ENCODE measurements at places on chromosomes 3 and 15.

DNA sequence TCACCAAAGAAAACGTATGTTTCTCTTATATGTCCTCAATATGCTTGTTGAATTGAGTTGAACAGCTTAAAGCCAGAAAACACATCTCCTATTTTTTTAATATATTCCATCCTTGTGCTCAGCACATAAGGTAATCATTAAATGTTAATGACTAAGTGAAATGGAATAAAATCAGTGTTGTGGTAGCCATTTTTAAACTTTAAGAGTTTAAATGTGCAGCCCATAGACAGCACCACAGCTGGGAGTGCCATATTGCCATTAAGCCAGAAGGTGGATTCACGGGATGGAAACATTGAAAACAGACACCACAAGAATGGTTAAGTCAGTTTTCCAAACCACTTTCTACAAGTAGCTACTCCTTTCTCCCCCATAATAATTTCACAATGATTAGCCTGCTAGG lies 76.8 kb upstream of the C15orf61 start:
- H3K4me1 ChIP-seq, result no peaks in the 10 kb centered on the region
- H3K27ac ChIP-seq, result no peak overlapping the region
- H3K4me3 ChIP-seq, result no peak overlapping the region
- no peak for ATAC-seq
- H3K36me3 ChIP-seq, result no peaks in the 10 kb centered on the region
- no peaks in the 10 kb centered on the region for H3K27me3 ChIP-seq

GRCh38 chr3:52827866-52828376 lies 2.6 kb downstream of the ITIH4 start:
- no peak overlapping the region for H3K4me3 ChIP-seq
- H3K4me1 ChIP-seq, result no peaks in the 10 kb centered on the region
- no peak for ATAC-seq
- no peaks in the 10 kb centered on the region for H3K36me3 ChIP-seq
- H3K27ac ChIP-seq, result no peak overlapping the region

DNA sequence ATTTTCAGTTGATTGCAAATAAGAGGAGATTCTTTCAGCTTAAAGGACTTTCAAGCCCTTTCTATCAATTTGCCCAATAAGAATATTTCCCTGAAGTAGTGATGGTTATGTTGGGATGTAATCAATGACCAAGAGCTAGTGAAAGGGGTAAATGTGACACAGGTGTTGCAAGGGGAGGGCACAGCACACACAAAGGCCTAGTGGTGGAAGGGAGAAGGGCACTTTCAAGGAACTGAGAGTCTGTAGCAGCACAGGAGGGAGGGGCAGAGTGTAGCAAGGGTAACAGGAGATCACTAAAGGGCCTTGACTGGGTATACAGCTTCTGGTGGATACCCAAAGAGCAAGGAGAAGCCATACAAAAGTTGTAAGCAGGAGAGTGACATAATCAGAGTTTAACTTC lies 217.8 kb upstream of the ARHGEF26 start:
- no peak overlapping the region for H3K4me3 ChIP-seq
- H3K4me1 ChIP-seq, result no peaks in the 10 kb centered on the region
- no peak for ATAC-seq
- H3K27ac ChIP-seq, result no peak overlapping the region

DNA sequence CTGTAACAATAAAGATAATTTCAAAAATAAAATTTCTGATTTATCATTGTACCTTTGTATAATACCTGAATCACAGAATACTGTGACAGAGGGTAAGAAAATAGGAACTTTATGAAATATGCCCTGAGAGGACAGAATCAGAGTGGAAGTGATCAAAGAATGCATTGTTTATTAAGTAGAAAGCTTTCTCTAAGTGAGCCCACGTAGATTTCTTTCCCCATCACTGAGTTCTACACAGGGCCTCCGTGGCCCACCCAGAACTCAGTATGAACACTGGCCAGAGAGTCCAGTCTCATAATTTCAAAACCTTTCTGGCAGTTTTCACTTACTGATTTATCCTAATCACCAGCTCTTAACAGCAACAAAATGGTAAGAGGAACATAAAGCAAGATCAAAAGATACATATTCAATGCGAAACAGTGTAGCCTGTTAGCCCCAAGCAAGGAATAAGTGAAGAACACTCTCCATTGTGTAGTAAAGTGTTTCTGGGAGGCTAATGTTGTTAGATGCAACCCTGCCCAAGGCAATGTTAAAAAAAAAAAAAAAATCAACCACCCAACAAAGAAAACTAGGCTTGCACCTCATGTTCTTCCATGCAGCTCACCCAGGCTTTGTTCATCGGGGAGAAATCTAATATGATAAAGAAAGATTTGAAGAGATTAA lies 341.3 kb downstream of the LSAMP start:
- no peaks in the 10 kb centered on the region for H3K27me3 ChIP-seq
- H3K4me1 ChIP-seq, result no peaks in the 10 kb centered on the region
- ATAC-seq, result no peak
- no peaks in the 10 kb centered on the region for H3K36me3 ChIP-seq
- no peak overlapping the region for H3K4me3 ChIP-seq

DNA sequence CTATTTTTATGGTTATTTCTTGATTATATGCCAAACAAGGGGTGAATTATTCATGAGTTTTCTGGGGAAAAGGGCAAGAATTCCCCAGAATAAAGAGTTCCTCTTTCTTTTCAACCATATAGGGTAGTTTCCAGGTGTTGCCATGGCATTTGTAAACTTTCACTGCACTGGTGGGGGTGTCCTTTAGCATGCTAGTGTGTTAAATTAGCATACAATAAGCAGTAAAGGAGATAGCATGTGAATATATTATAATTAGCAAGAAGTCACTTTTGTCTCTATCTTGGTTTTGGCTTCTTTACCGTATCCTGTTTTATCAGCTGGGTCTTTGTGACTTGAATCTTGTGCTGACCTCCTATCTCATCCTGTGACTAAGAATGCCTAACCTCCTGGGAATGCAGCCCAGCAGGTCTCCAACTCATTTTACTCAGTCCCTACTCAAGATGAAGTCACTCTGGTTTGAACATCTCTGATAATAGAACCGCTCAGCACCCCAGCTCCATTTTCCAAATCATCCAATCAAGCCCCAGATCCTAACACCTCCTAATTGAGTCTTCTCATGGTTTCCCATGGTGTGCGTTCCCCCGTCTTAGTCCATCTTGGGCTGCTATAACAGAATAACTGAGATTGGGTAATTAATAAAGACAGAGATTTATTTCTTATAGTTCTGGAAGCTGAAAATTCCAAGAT lies 3.4 kb upstream of the SELENOT start:
- peaks cover 25% of the 10 kb centered on the region for H3K36me3 ChIP-seq
- peaks cover 23% of the 10 kb centered on the region for H3K4me1 ChIP-seq
- H3K4me3 ChIP-seq, result peak overlapping the region; percentile 95
- H3K27me3 ChIP-seq, result no peaks in the 10 kb centered on the region
- no peak overlapping the region for H3K27ac ChIP-seq

DNA sequence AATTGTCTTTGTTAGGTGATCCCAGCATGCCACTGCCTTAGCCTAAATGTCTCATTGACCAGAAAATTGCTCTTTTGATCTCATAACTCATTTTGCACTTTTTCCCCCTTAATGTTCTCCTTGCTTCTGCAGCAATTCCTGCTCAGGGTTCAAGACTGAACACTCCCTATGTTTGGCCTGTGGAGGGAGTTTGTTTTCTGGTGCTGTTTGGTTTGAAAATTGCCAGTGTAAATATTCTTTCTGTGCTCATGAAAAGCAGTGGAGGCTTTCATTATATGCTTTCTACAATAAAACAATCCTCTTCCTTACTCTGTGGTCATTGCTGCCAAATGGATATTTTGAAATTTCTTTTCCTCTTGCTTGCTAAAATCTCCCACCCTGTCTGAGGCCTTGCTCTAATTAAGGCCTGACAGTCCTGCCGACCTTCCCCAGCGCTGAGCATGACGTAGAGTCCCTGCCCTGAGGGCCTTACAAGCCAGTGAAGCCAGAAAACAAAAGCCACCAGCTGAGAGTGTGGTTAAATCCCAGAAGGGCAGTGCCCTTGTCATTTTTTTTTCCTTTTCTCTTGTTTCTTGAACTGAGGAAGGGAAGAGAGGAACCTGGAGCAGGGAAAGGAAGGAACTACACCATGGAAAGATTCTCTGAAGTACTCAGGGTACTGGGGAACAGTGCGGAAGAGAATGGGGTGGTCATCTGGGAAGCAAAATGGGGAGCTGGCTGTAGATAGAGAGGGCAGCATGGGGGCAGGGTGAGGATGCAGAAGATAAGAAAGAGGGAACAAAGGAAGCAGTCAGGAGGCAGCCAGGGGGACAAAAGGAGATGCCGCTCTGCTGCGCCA lies 24.8 kb downstream of the ZBTB38 start:
- H3K36me3 ChIP-seq, result peaks cover 16% of the 10 kb centered on the region
- no peak overlapping the region for H3K27ac ChIP-seq
- peaks cover 16% of the 10 kb centered on the region for H3K4me1 ChIP-seq
- no peak for ATAC-seq
- H3K27me3 ChIP-seq, result no peaks in the 10 kb centered on the region
- no peak overlapping the region for H3K4me3 ChIP-seq

GRCh38 chr3:17927036-17927435 lies 184.6 kb upstream of the TBC1D5 start:
- no peak for ATAC-seq
- H3K27ac ChIP-seq, result no peak overlapping the region
- no peak overlapping the region for H3K4me3 ChIP-seq
- H3K4me1 ChIP-seq, result no peaks in the 10 kb centered on the region
- H3K36me3 ChIP-seq, result no peaks in the 10 kb centered on the region
- peaks cover 22% of the 10 kb centered on the region for H3K27me3 ChIP-seq

DNA sequence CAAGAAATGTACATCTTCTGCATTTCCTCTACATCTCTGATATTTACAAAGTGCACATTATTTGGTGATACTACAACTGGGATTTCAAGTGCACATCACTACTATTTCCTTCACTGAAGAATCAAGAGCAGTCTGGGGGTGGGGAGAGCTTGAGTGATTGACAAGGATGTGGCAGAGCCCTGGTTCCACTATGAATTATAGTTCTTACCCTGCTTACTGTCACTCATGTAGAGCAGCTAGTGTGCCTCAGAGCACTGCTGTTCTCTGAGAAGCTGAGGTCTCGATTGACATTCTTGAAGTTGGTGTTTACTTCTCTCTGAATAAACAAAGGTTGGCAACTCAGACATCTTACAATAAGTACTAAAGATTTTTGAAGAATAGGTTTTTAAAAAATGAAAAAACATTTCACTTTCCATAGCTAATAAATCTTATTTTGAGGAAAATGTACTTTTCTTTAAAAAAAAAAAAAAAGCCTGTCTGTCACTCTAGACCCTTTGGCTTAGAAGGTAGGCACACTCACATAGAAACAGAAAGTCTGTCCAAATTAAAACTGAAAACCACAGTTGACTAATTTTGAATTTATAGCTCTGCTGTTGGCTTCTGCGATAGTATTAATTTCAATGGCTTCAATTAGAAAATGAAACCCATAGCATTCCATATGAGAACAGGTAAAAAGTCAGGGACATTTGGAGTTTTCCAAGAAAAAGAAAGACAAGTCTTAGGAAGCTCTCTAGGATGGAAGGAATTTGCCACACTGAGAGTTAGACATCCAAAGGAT lies 5.6 kb downstream of the GREM1 start:
- H3K27me3 ChIP-seq, result peaks cover 56% of the 10 kb centered on the region
- no peak overlapping the region for H3K4me3 ChIP-seq
- H3K4me1 ChIP-seq, result no peaks in the 10 kb centered on the region
- ATAC-seq, result peak; percentile 91
- H3K36me3 ChIP-seq, result no peaks in the 10 kb centered on the region

DNA sequence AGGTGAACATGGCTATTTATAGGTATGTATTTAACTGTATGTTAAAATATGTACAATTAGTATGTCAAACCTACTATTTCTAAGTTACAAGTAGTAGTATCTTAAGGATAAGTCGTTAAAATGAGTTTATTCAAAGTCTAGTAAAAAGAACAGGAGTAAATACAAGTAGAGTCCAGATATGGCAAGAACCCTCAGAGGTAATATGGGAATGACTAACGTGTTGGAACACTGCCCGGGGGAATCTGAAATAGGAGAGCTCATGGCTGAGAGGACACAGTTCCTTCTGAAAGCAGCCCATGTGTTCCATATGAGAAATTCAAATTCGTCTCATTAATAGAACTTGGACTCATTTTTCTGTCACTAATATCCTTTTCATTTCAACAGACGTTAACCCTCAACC lies 158.8 kb downstream of the CLSTN2 start:
- no peak overlapping the region for H3K27ac ChIP-seq
- H3K4me1 ChIP-seq, result no peaks in the 10 kb centered on the region

- peaks cover 100% of the 10 kb centered on the region for H3K36me3 ChIP-seq
- H3K4me3 ChIP-seq, result peak overlapping the region; percentile 96
- peak overlapping the region; percentile 95 for H3K27ac ChIP-seq
- no peaks in the 10 kb centered on the region for H3K27me3 ChIP-seq
Observed at GRCh38 chr15:43799209-43799944, 643 bp downstream of the SERINC4 start.

GRCh38 chr3:107283948-107284347 lies 93.3 kb upstream of the CCDC54 start:
- no peaks in the 10 kb centered on the region for H3K36me3 ChIP-seq
- no peaks in the 10 kb centered on the region for H3K4me1 ChIP-seq

DNA sequence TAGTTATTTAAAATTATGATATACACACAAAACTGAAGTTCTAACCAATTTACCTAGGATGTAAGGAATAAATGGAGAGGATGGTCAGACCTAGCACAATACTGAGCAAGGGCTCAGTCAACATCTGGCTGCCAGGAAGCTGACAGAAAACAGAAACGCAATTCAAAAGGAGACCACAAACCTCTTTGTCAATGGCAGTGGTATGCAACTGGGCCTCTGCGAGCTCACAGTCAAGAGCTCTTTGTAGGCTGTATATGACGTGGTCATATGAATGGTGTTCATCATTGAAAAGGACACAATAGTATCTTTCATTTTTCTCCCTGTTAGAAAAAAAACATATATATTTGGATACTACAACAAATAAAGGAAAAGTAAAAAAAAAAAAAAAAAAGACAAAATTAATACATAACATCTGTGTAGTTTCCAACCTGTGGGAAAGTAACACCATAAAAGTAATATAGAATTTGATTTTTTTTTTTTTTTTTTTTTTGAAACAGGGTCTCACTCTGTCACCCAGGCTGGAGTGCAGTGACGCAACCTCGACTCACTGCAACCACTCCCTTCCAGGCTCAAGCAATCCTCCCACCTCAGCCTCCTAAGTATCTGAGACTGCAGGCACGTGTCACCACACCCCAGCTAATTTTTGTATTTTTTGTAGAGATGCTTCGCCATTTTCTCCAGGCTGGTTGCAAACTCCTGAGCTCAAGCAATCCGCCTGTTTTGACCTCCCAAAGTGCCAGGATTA lies 37.9 kb downstream of the UBR1 start:
- no peaks in the 10 kb centered on the region for H3K4me1 ChIP-seq
- H3K27ac ChIP-seq, result no peak overlapping the region
- no peak overlapping the region for H3K4me3 ChIP-seq

DNA sequence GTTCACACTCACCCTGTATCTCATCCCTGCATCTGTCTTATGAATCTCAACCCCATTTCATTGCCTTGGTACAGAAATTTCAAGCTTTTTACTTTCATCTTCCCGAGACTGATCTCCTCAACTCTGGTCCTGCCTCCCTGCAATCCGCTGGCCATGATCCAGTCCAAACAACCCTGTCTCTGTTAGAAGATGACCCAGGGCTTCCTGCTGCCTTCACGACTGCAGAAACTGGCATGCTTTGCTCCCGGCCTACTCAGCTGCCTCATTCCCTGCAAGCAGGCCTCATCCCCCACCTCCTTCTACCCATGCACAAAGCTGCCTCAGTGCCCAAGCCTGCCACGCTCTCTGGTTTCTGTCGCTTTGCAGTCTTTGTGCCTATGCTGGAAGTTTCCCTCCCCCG lies 12.4 kb downstream of the HES1 start:
- no peak overlapping the region for H3K27ac ChIP-seq
- no peaks in the 10 kb centered on the region for H3K4me1 ChIP-seq
- H3K4me3 ChIP-seq, result no peak overlapping the region
- H3K27me3 ChIP-seq, result peaks cover 12% of the 10 kb centered on the region

All from activated T-helper 17 cell treated with anti-CD3 and anti-CD28 coated beads, Interleukin-2, amount 50 U/mL, for 72 hours (primary cell).